ENCODE measurements at places on chromosomes 1 and 21.

GRCh38 chr1:2475571-2475970 is 518 bp upstream of the PLCH2 start:
- peak; percentile 41 for DNase-seq

- no peak for DNase-seq
Observed at GRCh38 chr21:44766818-44767354, 34.7 kb downstream of the UBE2G2 start.

GRCh38 chr1:161019751-161020495 is 1.0 kb downstream of the F11R start:
- DNase-seq = no peak

- no peak for DNase-seq
Observed at GRCh38 chr1:17404820-17405219, 32.8 kb downstream of the PADI6 start.

GRCh38 chr1:57824535-57824934 is 400.7 kb upstream of the DAB1 start:
- DNase-seq = no peak

DNA sequence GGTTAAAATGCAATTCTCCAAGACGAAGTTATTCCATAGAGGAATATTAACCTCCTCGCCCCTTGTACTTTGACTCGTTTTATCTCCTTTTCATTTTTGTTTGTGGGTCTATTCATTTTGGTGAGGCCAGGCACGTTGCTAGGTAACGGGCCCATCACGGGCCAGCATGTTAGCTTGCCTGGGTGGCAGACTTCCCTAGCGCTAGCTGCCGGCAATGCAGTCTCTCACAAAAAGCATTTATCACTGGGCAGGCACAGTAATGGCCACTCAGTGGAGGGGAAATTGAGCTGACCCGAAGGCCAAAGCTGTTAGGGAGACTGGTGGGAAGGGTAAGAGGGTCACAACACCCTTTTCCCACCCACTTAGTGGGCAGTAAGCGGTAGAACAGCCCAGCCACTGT is 234.4 kb upstream of the FOXD3 start:
- no peak for DNase-seq

DNA sequence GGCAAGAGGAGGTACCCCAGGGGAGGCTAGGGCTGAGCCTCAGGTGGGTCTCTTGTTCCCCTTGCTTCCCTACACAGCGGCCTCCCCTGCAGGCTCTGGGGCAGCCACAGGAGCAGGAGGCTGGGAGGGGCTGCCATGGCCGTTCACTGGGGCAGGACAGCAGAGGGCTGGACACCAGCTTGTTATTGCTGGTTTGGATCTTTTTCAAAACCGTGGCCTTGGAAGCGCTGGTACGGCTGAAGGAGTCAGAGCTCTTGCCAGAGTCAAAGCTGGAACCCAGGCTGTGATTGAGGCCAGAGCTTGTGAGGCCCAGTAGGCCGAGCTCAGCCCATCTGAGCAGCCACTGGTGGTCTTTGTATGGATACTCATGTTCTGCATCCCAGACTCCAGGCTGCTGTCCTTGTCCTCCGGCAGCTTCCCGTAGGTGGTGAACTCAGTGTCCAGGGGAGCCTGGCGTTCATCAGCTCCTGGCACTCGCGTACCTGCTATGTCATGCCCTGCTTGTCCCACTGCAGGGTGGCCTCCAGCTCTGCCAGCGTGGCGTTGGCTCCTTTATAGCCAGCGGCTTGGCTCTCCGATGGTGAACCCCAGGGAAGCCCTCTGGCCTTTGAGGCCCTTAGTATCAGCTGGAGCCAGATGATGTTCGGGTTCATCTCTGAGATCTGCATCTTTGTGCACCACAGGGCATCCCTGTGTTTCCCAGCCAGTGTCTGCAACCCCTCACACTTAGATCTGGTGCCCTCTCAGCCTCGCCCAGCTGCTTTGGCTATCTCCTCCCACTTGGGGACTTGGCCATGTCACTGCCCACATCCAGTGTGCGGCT is 40.3 kb upstream of the THEM4 start:
- DNase-seq = peak; percentile 56

GRCh38 chr1:9836632-9836960 is 12.8 kb upstream of the CLSTN1 start:
- no peak for DNase-seq

DNA sequence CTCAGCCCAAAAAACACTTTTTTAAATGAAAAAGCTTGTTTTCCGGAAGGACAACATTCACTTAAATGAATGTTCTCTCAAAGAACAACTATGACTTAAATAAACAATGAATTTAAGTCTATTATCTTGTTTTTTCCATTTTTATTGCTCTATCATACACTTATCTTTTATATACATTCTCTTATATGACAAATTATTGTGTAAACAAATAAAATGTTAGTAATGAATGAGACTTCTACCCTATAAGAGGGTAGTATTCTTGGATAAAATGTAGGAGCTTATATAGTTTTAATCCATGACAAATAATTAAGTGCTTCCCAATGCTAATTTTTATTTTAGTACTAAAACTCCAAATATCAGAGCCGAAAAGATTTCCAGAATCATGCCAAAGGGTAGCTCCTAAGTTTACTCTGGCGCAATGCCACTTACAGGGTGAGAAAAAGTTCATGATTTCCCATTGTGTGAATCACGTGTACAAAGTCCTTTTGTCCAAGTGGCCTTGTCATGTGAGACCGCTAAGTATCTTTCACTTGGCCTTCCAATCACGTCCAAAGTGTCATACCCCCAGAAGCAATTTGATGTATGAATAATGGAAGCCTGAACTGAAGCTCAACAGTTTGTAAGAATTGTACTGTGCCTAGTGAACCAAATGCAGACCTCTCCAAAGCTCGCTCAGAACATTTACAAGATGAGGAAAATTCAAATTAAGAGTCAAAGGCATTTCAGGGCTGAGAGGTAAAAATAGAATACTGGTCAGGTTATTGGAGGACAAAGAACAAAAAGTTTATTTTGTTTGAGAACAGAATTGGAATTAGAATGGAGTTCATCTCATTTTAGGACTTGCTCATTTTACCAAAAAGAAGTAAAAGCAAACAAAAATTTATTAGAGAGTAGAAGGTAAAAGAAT is 56.6 kb upstream of the C1orf21 start:
- peak; percentile 22 for DNase-seq

DNA sequence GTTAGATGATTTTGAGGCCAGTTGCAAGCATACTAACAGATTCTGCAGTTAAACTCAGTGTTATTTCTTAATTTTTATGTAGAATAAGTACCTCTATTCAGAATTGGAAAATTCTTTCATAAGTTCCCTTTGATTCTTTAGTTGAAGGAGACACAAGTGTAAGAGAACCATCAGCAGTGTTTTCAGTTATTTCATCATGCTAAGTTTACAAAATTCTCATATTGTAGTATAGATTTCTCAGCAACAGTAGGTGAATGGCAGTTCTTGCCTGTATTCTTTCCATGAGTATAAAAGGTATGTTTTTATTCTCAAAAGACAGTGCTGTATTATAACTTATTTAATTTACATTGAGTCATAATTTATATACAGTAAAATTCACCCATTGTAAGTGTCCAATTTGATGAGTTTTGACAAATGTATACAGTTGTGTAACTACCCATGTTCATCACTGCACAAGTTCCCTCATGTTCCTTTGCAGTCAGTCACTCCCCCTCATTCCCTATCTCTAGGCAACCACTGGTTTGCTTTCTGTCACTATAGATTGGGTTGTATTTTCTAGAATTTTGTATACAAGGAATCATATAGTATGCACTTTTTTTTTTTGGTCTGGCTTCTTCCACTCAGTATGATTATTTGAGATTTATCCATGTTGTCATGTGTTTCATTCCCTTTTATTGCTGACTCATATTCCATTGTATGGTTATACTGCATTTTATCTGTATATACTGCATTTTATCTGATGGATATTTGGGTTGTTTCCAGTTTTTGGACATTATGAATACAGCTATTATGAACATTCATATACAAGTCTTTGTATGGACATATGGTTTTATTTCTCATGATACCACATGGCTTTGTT is 3.9 kb downstream of the RPS6KC1 start:
- no peak for DNase-seq

GRCh38 chr1:207093944-207094343 is 5.3 kb downstream of the C4BPB start:
- DNase-seq = no peak

GRCh38 chr1:182268669-182269068 is 122.9 kb downstream of the GLUL start:
- no peak for DNase-seq

- peak; percentile 84 for DNase-seq
Observed at GRCh38 chr1:145985502-145986439, 10.6 kb downstream of the TXNIP start.

- DNase-seq = peak; percentile 34
Observed at GRCh38 chr1:178192686-178193085, 98.8 kb downstream of the RASAL2 start.

DNA sequence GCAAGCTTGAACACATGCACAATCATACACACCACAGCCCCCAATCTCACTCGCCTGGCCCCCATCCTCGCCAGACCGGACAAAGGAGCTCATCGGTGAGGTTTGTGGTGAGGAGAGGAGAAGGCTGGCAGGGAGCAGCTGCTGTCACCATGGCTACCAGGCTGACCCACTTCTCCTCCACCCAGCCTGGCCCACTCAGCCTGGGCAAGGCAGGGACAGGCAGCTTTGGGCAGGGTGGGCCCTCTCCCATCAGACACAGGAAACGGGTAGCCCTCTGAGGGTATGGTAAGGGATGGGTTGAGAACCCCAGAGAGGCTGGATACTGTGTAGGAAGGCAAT is 15.9 kb downstream of the RIMS3 start:
- no peak for DNase-seq

GRCh38 chr1:7261490-7261889 is 476.2 kb downstream of the CAMTA1 start:
- no peak for DNase-seq

- DNase-seq = no peak
Observed at GRCh38 chr1:154622503-154623039, 14.6 kb upstream of the ADAR start.

GRCh38 chr1:207335695-207336363 is 14.4 kb downstream of the CD55 start:
- DNase-seq = no peak

DNA sequence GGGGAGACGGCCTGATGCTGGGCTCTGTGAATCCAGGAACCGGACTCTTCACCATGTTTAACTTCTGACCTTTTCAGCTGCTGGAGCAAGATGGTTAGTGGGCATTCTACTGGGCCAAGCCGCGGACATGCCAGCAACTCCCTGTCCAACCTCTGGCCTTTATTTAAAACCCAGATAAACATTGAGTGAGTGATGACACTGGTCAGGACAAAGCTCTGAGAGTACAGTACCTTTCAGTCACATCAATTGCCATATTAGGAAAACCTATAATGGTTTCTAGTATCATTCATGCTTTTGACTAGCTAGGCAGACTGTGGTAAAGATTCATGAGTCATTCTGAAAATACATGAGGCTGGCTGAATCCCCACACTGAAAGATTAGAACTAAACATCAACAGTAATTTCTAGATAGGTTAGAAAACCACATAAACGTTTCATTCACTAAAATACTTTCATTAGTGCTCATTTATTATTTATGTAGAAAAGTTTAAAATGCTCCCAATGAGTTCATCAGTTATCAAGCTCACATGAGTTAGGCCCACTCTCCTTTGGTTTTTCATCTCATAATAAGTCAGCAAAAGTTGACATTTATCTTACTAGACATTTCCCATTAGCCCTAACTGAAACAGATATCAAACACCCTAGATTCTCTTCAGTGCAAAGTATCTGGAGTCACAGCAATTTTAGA is 7.1 kb upstream of the ACTA1 start:
- DNase-seq = no peak

DNA sequence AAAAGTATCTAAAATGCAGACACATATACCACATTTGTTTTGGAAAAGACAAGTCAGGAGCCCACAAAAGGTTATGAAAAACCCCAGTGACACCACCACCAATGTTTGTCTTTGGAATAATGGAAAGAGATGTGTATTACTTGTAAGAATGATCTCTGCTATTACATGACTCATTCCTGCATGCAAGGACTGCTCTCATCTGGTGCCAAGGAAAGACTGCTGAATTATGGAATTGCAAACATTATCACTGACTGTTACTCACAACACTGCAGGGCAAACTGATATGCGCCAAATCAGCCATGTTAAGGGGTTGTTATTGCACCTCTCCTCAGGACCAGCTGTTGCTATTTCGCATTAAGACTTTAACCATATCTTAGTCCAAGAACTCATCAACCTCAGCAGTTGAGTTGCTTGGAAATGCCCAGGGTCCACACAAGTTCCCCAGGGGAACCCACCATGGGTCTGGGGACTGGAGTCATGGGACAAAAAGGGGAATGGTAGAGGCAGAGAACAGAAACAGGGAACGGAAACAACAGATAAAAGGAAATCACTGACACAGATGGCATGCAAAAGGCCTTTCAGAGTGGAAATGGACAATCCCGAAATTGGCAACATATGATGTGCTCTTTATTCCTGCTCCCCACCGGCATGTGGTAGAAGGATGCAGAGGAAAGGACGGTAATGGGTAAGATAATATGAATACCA is 34.4 kb downstream of the CAPZB start:
- DNase-seq = peak; percentile 64

DNA sequence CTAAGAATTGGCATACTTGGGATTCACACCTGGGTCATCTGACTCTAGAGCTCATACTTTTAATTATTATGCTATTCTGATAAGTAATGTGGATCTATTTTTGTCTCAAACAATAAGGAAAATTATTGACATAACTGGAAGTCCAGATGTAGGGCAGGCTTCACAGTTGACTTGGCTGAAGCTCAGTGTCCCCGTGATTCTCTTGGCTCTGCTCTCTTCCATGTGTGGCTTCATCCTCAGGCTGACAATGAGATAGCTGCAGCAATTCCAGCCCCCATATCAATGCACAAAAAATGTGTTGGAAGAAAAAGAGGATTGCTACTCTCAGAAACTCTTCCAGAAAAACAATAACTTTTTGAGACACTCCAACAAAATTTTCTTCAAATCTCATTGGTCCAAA is 23.8 kb downstream of the HSD11B1 start:
- DNase-seq = no peak

DNA sequence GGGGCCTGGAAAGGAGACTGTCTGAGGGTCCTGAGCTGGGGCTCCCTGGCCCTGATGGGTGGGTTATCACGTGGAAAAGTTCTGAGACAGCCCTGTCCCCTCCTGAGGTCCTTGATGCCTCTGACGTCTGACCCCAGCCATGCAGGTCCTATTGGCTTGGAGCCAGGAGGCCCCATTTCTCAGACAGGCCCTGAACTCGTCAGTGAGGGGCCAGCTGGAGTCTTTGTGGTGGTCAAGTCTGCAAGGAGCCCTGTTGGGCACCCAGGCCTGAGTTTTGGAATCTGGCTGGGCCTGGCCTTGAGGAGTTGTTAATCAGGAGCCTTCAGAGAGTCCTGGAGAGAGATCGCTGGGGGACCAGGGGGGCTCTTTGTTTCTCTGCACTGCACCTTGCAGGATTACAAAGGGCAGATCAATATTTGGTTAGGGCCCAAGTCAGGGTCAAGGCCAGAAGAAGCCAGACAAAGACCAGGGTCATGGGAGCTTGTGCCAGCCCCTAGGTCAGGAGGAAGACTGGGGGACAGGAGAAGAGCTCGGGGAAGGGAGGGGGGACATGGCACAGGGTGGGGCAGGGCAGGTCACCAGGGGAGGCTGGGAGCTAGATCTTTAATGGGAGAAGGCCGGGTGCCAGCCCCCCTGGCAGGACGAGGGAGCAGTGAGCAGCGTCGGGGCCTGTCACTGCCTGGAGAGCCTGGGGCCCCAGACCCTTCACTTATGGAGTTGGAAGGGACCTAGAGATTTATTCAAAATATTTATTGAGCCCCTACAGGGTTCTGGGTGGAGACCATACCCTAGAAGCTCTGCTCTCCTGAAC is 83.2 kb downstream of the PTPRU start:
- DNase-seq = no peak

All from adrenal gland (tissue), 19 donors.